AG09309 (cell line): ENCODE measurements at places on chromosomes 5 and 9.

DNA sequence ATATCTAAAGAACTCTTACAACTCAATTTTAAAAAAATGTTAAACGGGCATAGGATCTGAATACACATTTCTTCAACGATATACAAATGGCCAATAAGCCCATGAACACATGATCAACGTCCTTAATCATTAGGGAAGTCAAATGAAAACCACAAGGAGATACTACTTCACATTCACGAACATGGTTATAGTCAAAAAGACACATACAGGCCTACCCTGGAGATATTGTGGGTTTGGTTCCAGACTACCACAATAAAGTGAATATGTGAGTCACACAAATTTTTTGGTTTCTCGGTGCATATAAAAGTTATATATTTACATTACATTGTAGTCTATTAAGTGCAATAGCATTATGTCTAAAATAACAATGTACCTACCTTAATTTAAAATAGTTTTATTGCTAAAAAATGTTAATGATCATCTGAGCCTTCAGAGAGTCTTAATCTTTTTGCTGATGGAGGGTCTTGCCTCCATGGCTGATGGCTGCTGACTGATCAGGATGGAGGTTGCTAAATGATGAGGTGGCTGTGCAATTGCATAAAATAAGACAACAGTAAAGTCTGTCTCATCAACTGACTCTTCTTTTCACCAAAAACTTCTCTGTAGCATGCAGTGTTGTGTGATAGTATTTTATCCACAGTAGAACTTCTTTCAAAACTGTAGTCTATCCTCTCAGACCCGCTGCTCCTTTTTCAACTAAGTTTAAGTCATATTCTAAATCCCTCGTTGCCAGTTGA, 15.1 kb downstream of the AK3 start:
- no peak for DNase-seq

- DNase-seq, result no peak
Measured at GRCh38 chr5:74126294-74126693, 500.3 kb downstream of the ARHGEF28 start.

DNA sequence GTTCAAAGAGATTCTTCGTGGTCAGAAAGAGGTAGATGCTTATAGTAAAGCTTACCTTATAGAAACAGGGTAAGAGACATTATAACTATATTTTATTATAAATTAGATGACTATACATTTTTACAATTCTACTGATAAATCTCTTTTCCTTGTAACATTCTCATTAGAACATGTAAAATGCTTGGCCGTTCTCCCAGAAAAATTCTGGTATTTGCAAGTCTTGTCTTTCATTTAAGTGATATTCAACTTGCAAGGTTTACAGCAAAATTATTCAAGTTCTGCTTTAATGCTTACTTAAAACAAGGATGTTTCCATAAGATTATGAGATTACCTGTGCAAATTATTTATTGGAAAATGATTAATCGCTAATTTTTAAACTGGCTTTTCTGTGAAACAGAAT, 41.3 kb upstream of the CDH18 start:
- DNase-seq, result no peak

- DNase-seq, result no peak
Measured at GRCh38 chr5:66875315-66875714, 279.1 kb downstream of the MAST4 start.

GRCh38 chr5:5135957-5136676, 4.0 kb upstream of the ADAMTS16 start:
- DNase-seq, result no peak
